ENCODE measurements at places on chromosomes 2 and 18.

DNA sequence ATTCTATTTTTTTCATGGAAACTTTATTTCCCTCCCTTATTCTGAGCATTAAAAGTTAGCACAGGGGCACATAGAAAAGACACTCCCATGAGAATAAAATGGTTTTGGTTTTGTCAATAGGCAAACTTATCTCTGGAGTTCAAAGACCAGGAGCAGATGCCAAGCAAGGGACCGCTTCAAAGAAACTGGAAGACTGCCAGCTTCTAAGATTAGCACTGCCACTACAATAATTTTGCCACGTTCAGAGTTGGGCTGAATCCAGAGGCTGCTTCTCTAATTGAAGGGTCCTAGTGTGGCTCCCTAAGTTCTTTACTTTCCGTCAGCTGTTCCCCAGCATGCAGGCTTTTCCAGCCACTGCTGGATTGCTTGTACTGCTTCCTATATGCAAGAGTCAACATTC is 681.0 kb upstream of the GCFC2 start:
- no peak for DNase-seq

GRCh38 chr2:231604101-231604684 is 11.5 kb downstream of the TEX44 start:
- peak; percentile 74 for DNase-seq

DNA sequence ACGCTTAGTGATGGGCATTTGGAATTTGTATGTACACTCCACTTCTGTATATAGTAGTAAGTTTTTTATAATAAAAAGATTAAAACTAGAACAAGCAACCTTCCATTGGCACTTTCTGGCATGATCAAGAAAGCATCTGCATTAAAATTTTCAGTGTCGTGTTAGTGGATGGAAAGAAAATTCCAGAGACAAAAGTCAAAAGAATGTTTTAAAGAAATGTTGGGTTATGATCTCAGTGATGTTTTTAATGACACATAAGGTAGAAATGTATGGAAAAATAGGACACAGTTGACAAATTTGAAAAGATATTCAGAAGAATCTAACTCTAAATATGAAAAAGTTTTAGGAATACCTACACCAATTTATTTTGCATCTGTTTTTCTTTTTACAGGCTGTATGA is 126.1 kb upstream of the FAM117B start:
- DNase-seq = no peak

GRCh38 chr2:47782381-47782670 is 619 bp upstream of the MSH6 start:
- no peak for DNase-seq

DNA sequence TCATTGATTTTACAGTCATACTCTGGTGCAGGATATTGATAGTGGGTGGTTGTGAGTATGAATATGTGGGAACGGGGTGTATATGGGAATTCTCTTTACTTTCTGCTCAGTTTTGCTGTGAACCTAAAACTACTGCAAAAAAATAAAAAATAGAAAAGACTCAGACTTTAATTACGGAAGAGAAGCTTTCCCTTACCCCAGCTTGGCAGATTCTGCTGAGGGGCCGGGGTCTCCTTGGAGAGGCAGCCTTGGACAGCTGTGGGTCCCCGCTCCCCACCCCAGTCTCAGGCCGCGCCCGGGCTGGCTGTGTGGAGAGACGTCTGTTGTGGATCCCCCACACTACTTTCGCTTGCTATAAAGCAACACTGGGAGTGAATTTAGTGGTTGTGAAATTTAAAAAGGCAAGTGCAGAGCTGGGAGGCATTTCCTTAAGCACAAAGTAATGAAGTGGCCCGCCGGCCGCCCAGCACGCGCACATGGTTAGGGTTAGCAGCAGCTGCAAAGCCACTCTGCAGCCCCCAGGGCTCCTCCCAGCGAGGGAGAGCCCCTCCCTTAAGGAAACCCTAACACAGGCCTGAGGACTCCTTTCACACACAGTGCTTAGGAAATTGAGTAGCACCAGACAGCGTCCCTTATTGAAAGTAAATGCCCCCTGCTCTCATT is 102.4 kb downstream of the DDX1 start:
- no peak for DNase-seq

DNA sequence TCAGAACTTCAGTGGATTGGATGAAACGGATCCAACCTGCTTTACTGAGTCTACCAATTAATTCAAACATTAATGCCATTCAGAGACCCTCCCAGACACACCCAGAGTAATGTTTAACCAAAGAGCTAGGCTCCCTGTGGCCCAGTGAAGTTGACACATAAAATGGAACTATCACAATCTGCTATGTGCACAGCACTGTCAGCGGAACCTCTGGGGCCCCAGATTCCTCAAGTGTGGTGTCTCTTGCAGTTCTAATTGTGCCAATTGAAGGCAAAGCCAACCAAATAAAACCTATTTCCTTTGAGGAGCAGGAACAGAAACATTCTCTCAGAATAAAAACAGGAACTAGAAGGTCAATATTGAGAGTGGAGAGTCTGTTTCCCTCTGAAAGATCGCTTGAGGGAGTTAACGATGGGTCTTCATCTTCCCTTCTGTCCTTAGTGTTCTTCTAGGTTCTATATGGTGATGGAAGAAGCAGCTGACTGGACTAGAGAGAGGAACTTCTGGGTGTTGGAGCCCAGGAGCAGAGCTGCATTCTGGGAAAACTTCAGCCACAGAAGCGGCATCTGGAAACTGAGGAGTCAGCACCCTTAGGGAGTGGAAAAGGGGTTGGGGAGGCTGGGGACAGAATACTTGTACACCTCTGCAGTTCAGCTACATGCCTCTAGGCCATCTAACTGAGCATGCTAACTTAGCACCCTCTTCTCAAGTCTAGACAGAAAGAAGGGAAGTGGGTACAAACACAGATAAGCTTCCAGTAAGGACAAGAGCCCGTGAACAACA is 174.4 kb upstream of the FBXO11 start:
- DNase-seq = no peak

DNA sequence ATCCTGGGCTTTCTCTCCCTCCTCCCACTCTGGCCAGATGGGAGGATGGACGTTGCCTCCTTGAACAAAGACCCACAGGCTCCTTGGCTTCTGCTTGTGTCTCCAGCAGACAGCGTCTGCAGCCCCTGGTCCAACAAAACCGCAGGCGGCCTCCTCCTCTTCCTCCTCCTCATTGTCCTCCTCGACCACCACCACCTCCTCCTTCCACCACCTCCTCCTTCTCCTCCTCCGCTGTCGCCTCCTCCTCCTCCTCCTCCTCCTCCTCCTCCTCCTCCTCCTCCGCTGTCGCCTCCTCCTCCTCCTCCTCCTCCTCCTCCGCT is 45.7 kb upstream of the ALPP start:
- no peak for DNase-seq

DNA sequence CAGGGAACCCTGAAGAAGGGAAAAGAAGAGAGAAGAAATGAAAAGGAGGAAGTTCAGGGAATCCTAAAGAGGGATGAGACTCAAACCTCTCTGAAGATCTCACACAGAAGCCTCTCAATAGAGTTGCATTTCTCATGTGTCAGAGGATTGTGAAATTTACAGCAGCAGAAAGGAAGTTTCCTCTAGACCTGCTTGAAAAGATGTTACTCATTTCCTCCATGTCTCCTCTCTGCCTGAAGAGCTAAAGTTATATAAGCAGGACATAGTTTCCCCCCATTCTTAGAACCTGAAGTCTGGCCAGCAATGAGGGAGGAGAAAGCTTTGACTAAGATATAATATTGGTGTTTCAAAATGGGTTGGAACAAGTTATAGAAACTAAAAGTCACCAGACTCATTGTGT is 1155.6 kb downstream of the LRP1B start:
- DNase-seq = no peak

- DNase-seq = no peak
Measured at GRCh38 chr2:31089645-31090044, 48.6 kb downstream of the GALNT14 start.

- DNase-seq = no peak
Measured at GRCh38 chr18:31100436-31101182, 1.6 kb downstream of the DSC2 start.

- DNase-seq = no peak
Measured at GRCh38 chr18:48345596-48345995, 63.6 kb downstream of the ZBTB7C start.

DNA sequence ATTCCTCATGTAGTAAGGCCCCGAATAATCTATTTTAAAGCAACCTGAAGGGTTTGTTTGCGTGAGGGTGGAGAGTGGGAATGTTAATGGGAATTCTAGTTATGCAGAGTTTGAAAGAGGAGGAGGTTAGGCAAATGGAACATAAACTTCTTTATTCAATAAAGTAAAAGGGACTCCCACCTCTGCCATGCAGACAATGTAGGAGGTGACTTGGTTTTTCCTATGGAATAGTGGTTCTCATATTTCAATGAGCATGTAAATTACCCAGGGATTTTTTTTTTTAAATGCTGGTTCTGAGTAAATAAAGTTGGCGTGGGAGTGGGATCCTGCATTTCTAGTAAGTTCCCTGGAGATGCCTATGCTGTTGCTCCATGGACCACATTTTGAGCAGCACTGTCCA is 367.9 kb downstream of the THSD7B start:
- DNase-seq = no peak

GRCh38 chr2:198720266-198720665 is 737.5 kb downstream of the SATB2 start:
- DNase-seq = no peak

- no peak for DNase-seq
Measured at GRCh38 chr2:10810202-10811161, 2.1 kb downstream of the PDIA6 start.

- no peak for DNase-seq
Measured at GRCh38 chr2:230906471-230907230, 18.4 kb downstream of the GPR55 start.

DNA sequence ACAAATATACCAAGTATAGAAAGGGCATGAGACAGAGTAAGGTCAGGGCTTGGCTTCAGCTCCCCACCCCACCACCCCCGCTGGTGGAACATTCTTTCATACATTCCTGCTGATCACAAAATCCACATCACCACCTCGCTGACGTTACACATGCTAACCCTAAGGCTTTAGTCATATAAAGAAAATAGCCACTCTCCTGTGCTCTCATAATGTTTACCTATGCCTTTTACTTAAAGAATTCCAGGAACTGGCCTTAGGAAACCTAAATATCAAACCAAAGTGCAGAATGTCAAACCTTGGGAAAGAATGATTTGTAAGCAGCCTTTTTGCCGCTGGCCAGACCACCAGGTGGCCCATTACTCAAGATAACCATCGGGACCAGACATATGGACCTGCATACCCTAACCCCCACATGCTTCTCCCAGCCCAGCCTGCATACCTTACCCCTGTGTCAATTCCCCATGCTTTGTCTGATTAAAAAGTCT is 136.3 kb upstream of the SLC39A10 start:
- DNase-seq = no peak

DNA sequence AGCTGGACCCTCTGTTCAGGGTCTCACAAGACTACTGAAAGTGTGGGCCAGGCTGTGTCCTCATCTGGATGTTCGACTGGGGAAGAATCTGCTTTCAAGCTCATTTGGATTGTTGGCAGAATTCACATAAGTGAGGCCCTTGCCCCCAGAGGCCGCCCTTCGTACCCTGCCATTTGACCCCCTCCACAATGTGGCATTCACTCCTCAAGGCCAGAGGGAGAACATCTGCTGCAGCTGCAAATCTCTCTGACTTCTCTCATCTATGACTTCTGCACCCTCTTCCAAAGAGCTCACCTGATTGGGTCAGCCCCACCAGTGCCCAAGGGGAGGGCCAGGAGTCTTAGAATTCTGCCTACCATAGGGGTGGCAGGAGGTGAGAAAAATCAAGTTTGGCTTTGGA is 3.9 kb upstream of the CNDP2 start:
- DNase-seq = no peak

DNA sequence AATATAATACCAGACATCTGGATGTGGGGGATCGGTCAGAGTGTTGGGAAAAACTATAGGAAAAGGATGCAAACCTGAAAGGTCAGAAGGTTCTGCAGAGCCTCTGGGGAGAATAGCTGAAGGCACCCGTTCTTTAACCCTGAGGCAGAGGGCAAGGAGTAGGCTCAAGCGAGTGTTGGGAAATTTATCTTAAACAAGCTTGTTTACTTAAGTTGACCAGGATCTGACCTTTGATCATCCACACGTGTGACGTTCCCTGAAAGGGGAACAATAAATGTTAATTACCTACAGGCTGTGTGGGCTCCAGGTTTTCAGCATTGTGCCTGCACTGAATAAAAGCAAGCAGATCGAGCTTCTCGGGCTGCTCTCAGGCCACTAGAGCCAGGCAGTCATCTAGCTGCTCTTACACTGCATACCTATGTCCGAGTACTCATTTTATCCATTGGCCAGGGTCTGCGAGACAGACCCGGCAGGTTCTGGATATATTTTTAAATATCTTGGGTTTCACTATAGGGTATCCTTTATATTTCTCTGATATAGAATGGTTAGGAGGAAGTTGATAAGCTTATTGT is 400.6 kb upstream of the CHST9 start:
- DNase-seq = no peak

DNA sequence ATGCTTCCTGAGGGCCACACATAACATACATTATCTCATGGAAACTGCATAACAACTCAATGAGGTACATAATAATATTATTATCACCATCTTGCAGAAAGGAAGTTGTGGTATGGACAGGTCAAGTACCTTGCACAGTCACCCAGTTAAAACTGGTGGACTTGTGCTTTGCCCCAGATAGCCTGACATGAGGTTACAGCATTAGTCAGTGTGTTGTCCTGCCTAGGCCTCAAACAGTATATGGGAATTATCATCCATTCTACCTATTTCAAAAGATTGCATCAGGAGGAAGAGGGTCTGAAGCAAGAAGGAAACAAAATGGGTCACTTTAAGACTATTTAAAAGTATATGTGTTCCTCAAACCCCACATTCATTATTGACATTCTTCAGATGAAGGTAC is 5.4 kb upstream of the ANTXR1 start:
- no peak for DNase-seq

DNA sequence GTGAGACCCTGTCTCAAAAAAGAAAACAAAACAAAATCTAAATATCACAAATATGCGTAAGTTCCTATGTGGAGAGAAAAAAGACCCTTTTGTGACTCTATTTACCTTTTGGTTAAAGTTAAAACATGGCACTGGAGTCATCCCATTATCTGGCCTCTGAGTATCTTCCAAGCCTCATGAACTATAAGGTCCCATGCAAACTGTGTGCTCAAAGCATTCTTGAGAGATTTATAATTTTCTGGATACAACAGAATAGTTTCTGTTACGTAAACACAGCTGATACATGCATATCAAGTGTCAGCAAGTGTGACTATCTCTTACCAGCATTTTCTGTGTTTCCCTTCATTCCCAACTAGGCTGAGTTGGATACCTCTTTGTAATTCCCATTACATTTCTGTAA is 8.8 kb upstream of the NOSTRIN start:
- no peak for DNase-seq

Data from GM10248 (cell line).